ENCODE measurements at places on chromosomes 2 and 18. TPM values are rescaled to one million over a fixed set of nuclear protein-coding genes. Genes with fewer than 3 reads are reported as not detected.

Gene UGT1A8
- not detected for total RNA-seq

Gene FAP
- total RNA-seq: 3.3 TPM

Gene AGAP1
- 7.0 TPM for total RNA-seq

Gene PID1
- total RNA-seq: 2.5 TPM

Gene AMER3
- not detected for total RNA-seq

Gene NEU2
- total RNA-seq: not detected

Gene OTX1
- total RNA-seq: 0.64 TPM

Gene SEPTIN10
- 34.1 TPM for total RNA-seq

Gene TYW5
- total RNA-seq: 5.6 TPM

Gene MORN2
- total RNA-seq: 37.9 TPM

Gene LRATD1
- 18.5 TPM for total RNA-seq

Gene TLX2
- total RNA-seq: not detected

Gene SCG2
- 0.62 TPM for total RNA-seq

Gene SKA1
- total RNA-seq: 30.4 TPM

Gene SERPINB7
- not detected for total RNA-seq

Gene DLX1
- total RNA-seq: 8.4 TPM

Gene EMILIN1
- total RNA-seq: 10.8 TPM

Gene SERPINB3
- total RNA-seq: not detected

Gene KCNG3
- 0.12 TPM for total RNA-seq

Gene GCFC2
- total RNA-seq: 3.4 TPM

Gene LCT
- 0.14 TPM for total RNA-seq

Gene CCDC141
- 0.02 TPM for total RNA-seq

Gene FAM124B
- total RNA-seq: 0.06 TPM

Gene ALPP
- 1.5 TPM for total RNA-seq

Gene EML6
- 2.9 TPM for total RNA-seq

Gene KCNF1
- not detected for total RNA-seq

Gene EMX1
- not detected for total RNA-seq

Gene CHRNA1
- 1.1 TPM for total RNA-seq

Gene IRS1
- 3.4 TPM for total RNA-seq

Gene HJURP
- 83.4 TPM for total RNA-seq

Gene PROKR1
- not detected for total RNA-seq

Gene RNMT
- total RNA-seq: 16.5 TPM

Gene CHRND
- total RNA-seq: not detected

Gene DYNC2LI1
- 21.5 TPM for total RNA-seq

Gene GFPT1
- 15.4 TPM for total RNA-seq

Gene KCNE4
- total RNA-seq: 2.4 TPM

Gene CD8B2
- not detected for total RNA-seq

Gene TSGA10
- 3.0 TPM for total RNA-seq

Gene KCNS3
- total RNA-seq: 4.7 TPM

Gene ATG9A
- total RNA-seq: 73.6 TPM

Gene LMAN1
- 169 TPM for total RNA-seq

Gene DOCK10
- total RNA-seq: 22.8 TPM

Gene GPAT2
- not detected for total RNA-seq

Gene NEB
- 0.06 TPM for total RNA-seq

Gene TNS1
- 0.45 TPM for total RNA-seq

Gene TSPYL6
- total RNA-seq: not detected
